ENCODE measurements at places on chromosomes 6 and 20.

DNA sequence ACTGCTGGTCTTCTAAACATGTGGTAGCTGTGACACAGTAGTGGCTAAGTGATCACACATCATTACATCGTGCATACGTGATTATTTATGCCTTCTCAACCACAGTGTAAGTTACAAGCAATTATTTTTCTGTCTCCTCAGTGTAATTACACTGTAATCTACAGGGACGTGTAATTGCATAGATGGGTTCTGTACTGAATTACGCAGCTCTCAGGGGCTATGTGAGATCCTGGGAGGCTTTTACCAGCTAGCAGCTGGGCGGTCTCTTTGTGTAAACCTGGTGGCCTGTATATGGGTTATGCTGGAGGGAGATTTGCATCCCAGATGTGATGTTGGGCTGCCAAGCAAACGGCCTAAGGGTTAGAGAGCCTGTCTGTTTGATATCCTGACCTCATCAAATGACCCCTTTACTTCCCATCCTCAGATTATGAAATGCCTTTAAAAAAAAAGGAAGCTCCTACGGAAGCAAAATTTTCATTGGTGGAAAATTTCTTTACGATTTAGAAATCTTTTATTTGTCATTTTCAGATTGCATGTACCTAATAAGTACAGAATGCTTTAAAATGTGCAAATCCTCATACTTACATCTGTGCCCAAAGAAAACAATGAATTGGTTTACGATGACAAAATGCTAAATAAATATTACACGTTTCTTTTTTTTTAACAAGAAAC lies 402.8 kb upstream of the JAG1 start:
- no peak for DNase-seq

GRCh38 chr6:148055419-148055818 lies 287.2 kb upstream of the SASH1 start:
- no peak for DNase-seq

GRCh38 chr6:158038291-158039177 lies 56.9 kb downstream of the SYNJ2 start:
- DNase-seq = no peak

DNA sequence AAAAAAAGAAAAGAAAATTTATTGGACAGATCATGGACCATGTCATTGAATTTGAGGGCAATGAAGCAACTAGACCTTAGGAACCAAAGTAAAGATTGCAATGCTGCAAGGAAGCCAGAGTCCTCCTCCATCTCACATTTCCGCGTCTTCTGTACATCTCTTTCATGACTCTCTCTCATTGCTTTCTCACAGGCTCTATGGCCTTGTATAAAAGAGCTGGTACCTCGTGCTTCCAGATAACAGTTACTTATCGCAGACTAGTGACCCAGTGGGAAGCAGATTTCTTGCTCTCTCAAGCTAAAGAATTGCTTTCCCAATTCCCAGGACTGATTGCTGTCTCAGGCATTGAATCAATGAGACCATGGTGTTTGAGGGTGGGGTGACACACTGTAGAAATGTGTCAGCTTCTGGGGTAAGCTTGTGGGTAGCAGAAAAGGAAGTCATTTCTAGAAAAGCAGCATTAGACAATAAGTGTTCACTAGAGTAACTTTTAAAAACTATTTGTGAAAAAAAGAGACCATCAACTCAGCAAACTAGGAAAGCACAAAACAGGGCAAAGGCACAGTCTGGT lies 635.3 kb downstream of the UTRN start:
- no peak for DNase-seq

DNA sequence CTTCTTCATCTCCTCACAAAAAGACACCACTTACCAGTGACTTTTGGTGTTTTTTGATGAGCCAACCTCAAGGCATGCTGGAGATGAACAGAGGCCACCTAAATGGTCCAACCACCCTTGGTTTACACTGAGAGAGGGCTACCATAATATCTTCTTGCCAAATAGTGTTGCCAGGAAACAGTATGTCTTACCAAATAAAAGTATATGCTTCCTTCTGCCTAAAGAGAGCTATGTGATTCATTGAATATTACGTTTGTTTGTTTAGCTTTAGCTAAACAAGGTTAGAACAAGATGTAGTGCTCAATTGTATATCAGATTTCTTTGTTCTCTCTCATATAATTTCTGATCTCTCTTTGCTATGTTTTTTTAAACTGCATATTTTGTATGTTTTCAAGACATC lies 40.6 kb upstream of the BMP6 start:
- no peak for DNase-seq

DNA sequence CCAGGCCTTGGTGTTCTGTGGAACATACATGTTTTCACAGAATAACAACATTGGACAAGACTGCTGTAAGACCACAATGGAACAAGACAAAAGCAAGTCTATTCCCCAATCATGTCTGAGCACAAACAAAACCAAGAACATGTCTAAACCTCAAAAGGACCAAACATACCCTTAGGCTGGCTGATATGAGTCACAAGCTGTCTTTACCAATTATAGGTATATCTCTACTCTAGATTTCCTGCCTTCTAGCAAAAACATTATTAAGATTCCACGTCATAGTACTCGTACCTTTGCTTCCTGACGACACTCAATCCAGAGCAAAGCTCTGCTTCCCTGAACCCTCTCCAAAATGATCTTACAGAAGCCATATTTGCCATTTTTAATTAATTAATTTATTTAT lies 15.4 kb upstream of the L3MBTL1 start:
- DNase-seq = no peak

GRCh38 chr6:67640484-67640883 lies 994.6 kb upstream of the ADGRB3 start:
- peak; percentile 72 for DNase-seq

DNA sequence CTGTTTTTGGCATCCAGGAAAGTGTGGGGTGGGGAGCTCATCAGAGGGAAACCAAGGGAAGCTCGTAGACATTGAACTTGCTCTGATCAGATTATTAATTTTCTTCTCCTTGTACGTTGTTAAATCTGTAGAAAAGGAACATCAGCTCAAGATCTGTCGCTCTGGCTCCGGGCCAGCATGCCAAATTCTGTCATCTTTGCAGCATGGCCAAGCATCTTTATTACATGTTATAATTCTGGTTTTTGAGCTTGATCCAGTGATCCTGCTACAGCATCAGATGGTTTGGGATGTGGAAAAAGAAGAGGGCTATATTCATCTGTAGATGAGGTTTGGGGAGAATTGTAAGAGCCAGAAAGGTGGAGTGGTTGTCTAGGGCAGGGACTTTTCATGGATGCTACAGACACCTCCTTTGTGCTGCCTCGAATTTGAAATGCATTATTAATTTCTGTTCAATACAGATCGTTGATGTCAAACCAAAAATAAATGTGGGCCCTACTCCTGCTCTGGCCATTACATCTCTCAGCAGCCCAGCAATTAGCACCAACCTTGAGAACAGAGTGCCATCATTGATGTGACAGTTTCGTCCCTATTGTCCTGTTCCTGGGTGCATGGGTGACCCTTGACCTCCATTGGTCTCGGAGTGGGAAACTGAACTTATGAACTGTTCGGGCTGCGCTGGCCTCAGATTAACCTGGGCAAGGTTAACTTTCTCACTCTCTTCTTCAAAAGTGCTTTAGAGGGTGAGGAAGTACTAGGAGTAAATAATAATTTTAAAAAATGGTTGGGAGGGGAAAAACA lies 250.8 kb downstream of the SOX4 start:
- no peak for DNase-seq

DNA sequence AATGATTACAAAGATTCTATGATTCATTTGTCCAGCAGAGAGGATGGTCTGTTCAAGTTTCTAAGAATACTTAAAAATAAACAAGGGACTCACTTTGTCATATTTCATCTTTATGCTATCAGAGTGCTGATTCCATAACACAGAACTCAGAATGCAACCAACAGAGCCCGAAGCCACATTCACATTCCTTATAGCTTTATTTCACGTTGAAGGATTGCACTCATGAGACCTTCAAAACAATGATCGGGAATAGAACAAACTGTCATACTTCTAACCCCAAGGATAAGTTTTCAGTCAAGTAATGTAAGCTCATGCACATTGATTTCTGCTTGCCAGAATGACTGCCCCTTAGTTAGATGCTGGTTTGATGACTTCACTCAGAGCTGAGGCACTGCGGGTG lies 25.2 kb downstream of the FNDC1 start:
- no peak for DNase-seq

GRCh38 chr20:15806105-15806504 lies 767.1 kb downstream of the KIF16B start:
- DNase-seq = no peak

GRCh38 chr6:169854083-169854725 lies 102.8 kb downstream of the ERMARD start:
- no peak for DNase-seq

- DNase-seq = peak; percentile 44
These were observed 395.8 kb upstream of the MARCKS start for GRCh38 chr6:113461153-113461932.

DNA sequence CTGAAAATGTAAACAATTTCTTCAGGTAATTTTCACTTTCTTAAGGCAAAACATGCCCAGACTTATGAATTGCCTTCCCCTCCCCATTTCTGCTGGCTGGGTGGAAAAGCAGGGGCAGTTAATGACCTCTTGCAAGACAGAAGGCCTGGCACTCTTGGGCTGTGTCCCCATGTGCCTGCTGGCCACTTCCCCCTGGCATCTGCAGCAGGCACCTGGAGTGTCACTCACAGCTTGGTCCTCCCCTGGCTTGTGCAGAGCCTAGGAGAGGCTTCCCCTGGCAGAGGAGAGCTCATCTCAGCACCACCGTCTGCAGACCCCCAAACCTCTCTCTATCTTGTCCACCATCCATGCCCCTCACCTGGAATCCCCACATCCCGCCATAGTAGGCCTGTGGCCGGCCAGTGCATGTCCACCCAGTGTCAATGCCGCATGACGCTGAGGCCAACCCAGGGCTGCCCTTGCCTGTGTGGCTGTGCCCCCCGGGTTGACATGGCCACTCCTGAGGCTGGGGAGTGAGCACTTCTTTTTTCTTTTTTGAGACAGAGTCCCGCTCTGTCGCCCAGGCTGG lies 83.5 kb upstream of the SLC22A23 start:
- DNase-seq = no peak

- no peak for DNase-seq
These were observed 369.9 kb downstream of the CDH26 start for GRCh38 chr20:60327971-60328660.

GRCh38 chr6:18154507-18155149 lies at the start of gene TPMT:
TSS of gene TPMT (minus strand) at chr6:18155077. CDS start at chr6:18149127, 5,950 bp downstream.
- no peak for DNase-seq

GRCh38 chr20:41453010-41453950 lies 86.7 kb upstream of the EMILIN3 start:
- no peak for DNase-seq

- DNase-seq = no peak
These were observed 41.7 kb upstream of the PRELID3B start for GRCh38 chr20:59084041-59084850.

GRCh38 chr6:39681674-39682121 lies 43.5 kb downstream of the KIF6 start:
- peak; percentile 79 for DNase-seq

- DNase-seq = no peak
These were observed 23.8 kb downstream of the FOXC1 start for GRCh38 chr6:1633366-1634021.

DNA sequence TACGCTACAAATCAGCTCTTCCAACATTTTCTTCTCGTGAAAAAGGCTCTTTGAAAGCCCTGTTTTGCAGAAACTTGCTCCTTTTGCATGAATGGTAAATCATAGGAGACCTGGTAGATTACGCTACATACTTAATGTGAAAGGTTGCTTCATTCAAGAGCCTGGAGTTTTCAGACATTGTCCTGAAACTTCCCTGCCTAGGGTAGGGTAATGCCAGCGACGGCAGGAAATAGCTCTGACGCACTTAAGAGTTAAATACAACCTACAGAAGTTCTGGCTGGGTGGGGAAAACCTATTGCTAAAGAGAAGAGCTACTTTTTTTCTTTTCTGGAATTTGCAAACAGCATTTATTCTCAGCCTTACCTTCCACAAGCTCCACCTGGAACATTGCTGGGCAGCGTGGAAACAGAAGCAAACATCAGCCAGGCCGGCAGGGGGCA lies 144.5 kb downstream of the LPA start:
- peak; percentile 61 for DNase-seq

DNA sequence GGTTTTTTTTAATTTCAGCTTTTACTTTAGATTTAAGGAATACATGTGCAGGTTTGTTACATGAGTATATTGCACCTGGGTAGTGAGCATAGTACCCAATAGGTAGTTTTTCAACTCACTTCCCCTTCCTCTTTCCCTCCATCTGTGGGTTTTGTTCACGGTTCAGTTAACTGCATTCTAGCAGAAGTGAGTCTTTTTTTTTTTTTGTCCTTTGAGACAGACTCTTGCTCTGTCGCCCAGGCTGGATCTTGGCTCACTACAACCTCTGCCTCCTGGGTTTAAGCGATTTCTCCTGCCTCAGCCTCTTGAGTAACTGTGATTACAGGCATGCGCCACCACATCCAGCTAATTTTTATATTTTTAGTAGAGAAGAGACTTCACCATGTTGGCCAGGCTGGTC lies 8.7 kb downstream of the UBR2 start:
- DNase-seq = no peak

GRCh38 chr6:25713824-25714223 lies 40.7 kb upstream of the SLC17A4 start:
- DNase-seq = no peak

GRCh38 chr6:42610416-42610815 lies 46.6 kb downstream of the UBR2 start:
- DNase-seq = no peak

DNA sequence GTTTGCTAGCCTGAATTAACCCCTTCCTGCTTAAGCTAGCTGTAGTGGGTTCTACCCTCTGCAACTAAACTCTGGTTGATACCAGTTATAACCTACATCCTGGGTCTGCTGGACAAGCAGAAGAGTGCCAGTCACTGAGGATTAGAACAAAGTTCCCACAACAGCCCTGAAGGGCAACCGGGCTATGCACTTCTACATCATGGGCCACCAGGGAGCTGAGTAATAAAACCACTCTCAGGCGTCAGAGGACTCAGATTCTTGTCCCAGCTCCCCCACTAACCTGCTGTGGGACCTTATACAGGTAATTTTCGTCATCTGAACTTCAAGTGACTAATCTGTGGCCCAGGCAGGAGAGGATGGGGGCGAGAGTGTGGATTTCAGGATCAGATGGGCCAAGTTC lies 56.8 kb downstream of the EYA2 start:
- DNase-seq = no peak

GRCh38 chr20:50561379-50562078 lies 51.3 kb downstream of the PTPN1 start:
- DNase-seq = peak; percentile 96

DNA sequence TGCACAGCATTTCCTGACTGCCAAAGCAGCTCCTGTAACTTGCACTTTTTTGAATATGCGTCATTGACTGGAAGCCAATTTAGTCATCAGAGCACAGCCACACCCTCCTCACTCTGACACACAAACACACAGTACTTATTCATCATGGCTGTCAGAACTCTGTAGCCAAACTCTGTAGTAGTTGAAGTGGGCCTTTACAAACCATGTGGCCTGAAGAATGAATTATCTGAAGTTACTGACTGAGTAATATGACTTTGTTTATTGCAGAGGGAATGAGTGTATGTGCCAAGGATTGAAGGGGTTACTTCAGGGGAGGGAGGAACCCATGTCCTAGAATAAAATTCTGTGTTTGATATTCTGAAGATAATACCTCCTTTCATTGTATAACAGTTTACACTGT lies 102.7 kb downstream of the FIG4 start:
- peak; percentile 96 for DNase-seq
